ENCODE measurements at places on chromosomes 7 and 10.

- no peak overlapping the region for H3K27ac ChIP-seq
- H3K36me3 ChIP-seq: no peaks in the 10 kb centered on the region
- peaks cover 17% of the 10 kb centered on the region for H3K27me3 ChIP-seq
- H3K4me3 ChIP-seq: no peak overlapping the region
- DNase-seq: no peak
These were observed 17.8 kb upstream of the VWA2 start for GRCh38 chr10:114221235-114221634.

- no peak overlapping the region for H3K4me3 ChIP-seq
- H3K27ac ChIP-seq: no peak overlapping the region
- no peaks in the 10 kb centered on the region for H3K27me3 ChIP-seq
- H3K4me1 ChIP-seq: peaks cover 93% of the 10 kb centered on the region
These were observed 79.0 kb downstream of the ABI1 start for GRCh38 chr10:26781797-26782196.

- DNase-seq: no peak
- H3K4me3 ChIP-seq: no peak overlapping the region
- H3K36me3 ChIP-seq: peaks cover 4% of the 10 kb centered on the region
- H3K27me3 ChIP-seq: no peaks in the 10 kb centered on the region
- H3K27ac ChIP-seq: no peak overlapping the region
- peaks cover 54% of the 10 kb centered on the region for H3K4me1 ChIP-seq
These were observed 130.6 kb downstream of the MPP7 start for GRCh38 chr10:28172223-28172610.

DNA sequence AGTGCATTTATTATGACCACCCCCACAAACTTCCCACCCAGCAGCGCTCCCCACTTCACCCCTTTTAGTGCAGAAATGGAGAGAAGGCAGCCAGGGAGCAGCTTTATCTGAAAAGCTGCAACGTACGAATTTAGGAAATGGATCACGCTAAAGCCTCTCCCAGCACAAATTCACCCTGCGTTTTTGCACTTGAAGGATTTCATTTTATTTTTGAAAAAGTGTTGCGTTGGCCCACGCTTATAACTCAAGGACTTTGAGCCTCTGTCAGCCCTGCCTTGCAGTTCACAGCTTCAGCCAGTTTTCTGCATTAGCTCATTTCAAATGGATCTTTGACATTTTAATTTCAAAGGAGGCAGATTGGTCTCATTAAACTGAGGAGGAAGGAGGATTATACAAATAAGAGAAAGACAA is 556.1 kb downstream of the KCNMA1 start:
- H3K4me1 ChIP-seq: no peaks in the 10 kb centered on the region
- H3K27ac ChIP-seq: no peak overlapping the region
- no peaks in the 10 kb centered on the region for H3K27me3 ChIP-seq
- H3K4me3 ChIP-seq: no peak overlapping the region
- no peak for DNase-seq

DNA sequence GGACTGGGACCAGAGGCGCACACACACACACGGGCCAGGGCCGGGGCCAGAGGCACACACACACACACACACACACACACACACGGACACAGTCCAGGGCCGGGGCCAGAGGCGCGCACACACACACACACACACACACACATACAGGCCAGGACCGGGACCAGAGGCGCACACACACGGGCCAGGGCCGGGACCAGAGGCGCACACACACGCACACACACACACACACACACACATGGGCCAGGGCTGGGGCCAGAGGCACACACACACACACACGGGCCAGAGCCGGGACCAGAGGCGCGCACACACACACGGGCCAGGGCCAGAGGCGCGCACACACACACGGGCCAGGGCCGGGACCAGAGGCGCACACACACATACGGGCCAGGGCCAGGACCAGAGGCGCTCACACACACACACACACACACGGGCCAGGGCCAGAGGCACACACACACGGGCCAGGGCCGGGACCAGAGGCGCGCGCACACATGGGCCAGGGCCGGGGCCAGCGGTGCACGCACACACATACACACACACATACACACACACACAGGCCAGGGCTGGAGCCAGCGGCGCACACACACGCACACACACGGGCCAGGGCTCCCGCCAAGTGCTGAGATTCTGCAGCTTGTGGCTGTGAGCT is 268.8 kb downstream of the ELFN1 start:
- peaks cover 30% of the 10 kb centered on the region for H3K36me3 ChIP-seq
- peaks cover 66% of the 10 kb centered on the region for H3K4me1 ChIP-seq
- H3K27ac ChIP-seq: peak overlapping the region; percentile 98
- no peak for DNase-seq

- no peak overlapping the region for H3K27ac ChIP-seq
- no peaks in the 10 kb centered on the region for H3K27me3 ChIP-seq
- peaks cover 9% of the 10 kb centered on the region for H3K36me3 ChIP-seq
- H3K4me1 ChIP-seq: no peaks in the 10 kb centered on the region
- no peak for DNase-seq
- H3K4me3 ChIP-seq: no peak overlapping the region
These were observed 143.9 kb upstream of the LYZL2 start for GRCh38 chr10:30773501-30773900.

GRCh38 chr7:45157653-45158401 is at the start of gene RAMP3:
Gene RAMP3, plus strand, starts transcription at chr7:45157791. Its CDS starts 38 bp downstream, at chr7:45157829.
- DNase-seq: no peak
- peak within 1 kb of the TSS; percentile 55 for H3K4me3 ChIP-seq
- H3K27me3 ChIP-seq: peaks cover 17% of the 10 kb centered on the region
- H3K36me3 ChIP-seq: no peaks in the 10 kb centered on the region
- H3K27ac ChIP-seq: no peak within 1 kb of the TSS

DNA sequence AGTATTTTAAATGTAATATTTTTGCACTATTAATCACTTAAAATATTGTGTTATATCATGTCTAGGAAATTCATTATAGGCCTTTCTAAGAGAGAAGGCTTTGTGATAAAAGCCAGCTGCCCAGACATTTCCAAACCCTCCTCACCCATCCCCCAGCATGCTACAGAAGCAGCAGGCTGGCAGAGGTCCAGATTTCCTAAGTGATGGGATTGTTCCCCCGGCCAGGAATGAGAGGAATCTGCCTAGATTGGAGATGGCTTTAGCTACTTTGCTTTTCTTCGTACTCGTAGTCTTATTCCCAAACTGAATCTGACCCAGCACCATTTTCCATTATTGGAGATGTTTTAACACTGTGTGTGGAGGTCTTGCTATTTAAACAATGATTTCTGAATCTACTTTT is 29.4 kb downstream of the CDK14 start:
- no peaks in the 10 kb centered on the region for H3K27me3 ChIP-seq
- no peak overlapping the region for H3K4me3 ChIP-seq
- no peak overlapping the region for H3K27ac ChIP-seq
- no peak for DNase-seq

DNA sequence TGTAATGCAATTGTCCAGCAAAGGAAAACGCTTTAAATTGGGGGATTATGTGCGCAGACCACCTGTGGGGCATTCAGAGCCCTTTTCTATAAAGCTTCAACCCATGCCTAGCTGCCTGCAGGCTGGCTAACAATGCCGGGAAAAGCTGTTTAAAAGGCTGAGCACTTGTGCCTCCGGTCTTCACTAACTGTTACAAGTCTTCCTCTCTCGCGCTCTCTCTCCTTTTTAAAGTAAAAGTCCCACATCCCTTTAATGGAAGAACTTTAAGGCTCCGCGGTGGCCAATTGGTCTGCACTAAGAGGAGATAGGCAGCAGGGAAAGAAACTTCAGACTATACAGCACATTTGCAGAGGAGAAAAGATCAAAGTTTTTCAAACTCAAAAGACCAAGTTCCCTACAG is 4.6 kb downstream of the FZD8 start:
- peaks cover 16% of the 10 kb centered on the region for H3K4me1 ChIP-seq
- H3K27ac ChIP-seq: no peak overlapping the region
- no peaks in the 10 kb centered on the region for H3K36me3 ChIP-seq
